ENCODE measurements at places on chromosomes 2 and 18.

DNA sequence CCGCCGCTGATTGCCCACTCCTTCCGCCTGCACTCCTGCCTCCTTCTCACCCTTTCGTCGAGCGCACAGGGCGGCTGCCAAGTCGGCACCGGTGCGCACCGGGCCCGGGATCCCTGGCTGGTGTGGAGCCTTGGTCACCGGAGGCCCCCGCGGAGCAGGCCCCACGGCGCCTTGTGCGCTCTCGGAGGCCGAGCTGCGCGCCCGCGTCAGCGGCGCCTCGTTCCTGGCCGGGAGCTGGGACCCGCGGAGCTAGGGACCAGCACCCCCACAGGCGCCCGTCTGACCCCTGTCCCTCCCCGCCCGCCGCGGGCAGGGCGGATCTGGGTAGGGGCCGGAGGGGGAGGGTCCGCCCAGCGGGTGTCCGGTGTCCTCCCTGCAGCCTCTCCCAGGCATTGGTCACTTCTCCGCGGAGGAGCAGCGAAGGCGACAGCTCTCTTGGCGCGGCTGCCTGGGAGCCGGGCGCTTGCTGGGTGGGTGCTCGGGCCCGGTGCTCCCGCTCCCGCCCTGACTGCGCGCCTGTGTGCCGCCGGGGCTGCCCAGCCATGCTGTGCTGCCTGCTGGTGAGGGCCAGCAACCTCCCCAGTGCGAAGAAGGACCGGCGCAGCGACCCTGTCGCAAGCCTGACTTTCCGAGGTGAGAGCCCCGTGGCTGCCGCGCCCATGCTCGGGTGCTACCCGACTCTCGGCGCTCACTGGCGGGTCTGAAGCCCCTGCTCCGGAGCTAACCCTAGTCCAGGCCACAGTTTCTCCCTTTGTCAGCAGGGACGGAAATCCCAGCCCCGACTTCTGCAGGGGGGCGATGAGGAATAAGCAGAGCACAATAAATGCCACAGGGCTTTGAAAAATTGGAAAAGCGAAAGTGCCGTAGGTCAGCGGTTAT is 13.2 kb downstream of the DYSF start:
- DNase-seq, result peak; percentile 55

GRCh38 chr2:106551417-106552130 is 64.4 kb downstream of the CD8B2 start:
- no peak for DNase-seq

- no peak for DNase-seq
Observed at GRCh38 chr2:177362499-177362898, 30.1 kb upstream of the AGPS start.

DNA sequence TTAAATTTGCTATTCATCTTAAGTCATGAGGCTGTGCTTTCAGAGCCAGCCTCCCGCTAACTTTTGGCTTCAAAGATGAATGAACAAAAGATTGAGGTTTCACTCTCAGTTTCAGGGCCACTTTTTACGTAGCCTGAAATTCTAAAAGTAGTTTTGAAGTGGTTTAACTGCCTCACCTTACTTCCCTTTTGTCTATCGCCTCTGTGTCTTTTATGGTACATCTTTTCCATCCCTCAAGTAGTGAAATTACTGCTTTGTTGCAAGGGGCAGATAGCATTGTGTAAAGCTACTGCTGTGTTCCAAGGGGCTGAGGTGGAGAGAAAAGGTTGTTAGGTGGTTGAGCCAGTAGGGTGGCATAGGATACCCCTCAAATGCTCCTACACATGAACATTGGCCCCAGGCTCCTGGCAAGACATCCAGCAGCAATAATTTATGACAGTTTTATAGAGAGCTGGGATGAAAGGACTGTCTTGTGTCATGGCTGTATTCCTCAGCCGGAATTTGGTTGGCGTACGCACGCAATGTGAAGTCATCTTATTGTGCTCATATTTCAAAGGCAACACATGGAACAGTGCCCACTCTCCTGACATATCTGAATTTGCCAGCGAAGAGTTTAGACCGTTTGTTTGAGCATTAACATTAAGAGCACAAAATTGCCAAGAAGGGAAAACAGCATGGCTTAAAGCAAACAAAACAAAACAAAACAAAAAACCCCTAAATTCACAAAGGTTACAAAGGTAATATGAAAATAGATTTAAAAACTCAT is 32.2 kb downstream of the QPCT start:
- DNase-seq, result no peak

GRCh38 chr2:226087505-226088365 is 688.2 kb downstream of the NYAP2 start:
- no peak for DNase-seq

DNA sequence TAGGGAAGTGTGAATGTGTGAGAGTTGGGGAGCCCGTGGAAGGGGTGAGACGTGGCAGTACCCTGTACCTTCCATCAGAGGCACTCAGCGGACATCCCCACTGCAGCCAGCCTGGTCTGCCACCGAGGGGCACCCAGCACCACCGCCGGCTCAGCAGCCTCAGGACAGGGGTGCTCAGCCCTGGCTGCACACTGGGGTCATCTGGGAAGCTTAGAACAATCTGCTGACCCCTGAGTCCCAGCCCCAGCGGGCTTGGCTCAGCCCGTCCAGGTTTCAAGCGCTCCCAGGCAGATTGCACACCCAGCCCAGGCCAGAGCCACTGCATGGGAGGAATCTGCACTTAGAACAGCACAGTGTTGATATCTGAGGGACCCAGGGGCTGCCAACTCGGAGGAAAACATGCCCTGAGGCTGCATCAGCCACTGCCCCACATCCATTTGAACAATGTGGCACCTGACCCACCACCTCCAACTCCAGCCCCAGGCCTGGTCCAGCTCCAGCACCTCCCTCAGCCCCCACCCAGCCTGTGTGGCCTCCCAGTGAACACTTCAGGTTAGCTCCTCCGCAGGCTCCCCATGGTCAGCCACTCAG is 147.1 kb upstream of the OTOS start:
- DNase-seq, result peak; percentile 4
